CD4-positive, alpha-beta T cell treated with Interleukin-15 for 4 hours (primary cell): ENCODE measurements at places on chromosomes 4 and X.

- DNase-seq, result no peak
These were observed 60.2 kb downstream of the CHRNA9 start for GRCh38 chr4:40395166-40395900.

DNA sequence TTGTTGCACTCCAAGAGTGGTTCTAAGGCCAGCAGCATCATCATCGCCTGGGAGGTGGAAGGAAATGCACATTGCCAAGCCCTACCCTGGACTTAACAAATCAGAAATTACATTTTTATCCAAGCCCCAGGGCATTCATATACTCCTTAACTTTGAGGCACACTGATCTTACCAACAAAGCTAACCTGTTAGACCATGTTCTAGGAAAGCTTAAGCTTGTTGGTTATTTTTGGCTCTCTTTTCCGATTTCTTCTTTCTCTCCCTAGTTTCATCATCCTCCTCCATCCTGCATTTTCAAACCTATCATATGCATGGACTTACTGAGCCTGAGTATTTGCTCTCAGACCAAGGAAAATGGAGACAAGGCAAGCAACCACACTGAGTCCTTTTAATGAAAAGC, 133.4 kb downstream of the OPHN1 start:
- DNase-seq, result no peak

GRCh38 chr4:3215733-3216132, 33.2 kb upstream of the MSANTD1 start:
- DNase-seq, result no peak

- DNase-seq, result no peak
These were observed 110.3 kb upstream of the ZXDB start for GRCh38 chrX:57481514-57481913.

- peak; percentile 49 for DNase-seq
These were observed 17.5 kb downstream of the STX18 start for GRCh38 chr4:4524364-4524763.

DNA sequence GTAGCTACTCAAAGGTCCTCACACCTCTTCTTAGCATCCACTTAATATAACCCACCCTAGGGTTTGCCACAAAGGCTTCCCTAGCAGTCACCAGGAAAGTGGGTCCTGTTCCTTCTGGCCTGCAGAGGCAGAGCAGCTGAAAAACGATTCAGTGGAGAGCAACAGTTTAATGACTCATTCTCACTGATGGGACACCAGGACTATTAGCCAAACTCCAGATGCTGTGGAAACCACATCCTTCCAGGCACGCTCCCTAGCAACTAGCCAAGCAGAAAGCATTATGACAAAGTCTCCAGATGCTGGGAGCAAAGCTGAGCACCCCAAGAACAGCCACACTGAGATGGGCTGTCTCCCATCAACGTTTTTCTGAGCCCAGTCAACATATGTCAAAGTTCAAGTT, 30.3 kb upstream of the UTP14A start:
- no peak for DNase-seq

DNA sequence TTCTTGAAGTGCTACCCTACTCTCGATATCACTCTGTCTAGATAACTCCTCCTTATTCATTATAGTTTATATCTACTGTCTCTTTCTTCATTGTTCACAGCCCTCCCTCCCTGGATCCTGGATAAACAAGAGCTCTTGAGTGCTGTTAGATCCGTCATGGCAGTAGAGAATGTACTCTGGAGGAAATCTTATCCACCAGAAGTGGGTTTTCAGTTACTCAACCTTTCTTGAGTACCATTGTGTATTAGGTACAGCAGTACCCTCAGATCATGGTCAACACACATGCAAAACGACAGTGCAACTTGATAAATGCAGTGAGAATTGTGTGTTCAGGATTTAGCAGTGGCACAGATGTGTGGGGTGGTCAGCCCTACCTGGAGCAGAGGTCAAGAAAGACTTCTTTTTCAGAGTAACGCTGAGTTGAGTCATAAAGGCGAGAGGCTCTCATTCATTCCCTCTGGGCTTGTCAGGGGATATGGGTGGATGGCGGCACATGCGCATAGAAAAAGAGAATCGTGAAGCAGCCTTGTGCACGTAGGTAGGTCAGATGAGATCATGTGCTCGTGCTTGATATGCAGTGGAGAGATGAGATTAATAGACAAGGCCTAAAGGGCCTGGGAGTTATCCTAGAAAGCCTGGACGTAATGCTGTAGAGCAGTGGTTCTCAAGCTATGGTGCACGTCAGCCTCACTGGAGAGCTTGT, 89.5 kb downstream of the SNX25 start:
- no peak for DNase-seq

DNA sequence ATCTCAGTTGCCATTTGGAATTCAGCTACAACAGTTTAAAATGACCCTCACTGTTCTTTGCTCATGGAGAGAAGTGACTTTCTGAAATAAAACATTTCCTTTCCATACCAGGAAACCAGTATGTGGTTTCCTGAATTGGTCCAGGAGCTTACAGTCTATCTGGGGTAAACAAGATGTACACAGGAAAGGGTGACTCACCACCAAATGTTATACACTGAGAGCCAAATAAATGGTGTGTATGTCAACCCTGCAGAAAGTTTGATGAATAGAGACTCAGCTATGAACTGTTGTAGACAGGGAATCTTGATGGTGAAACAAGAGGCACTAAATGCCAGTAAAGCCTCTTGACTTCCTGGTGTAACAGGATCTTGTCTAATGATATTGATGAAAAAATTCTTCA, 100.4 kb downstream of the HS6ST2 start:
- no peak for DNase-seq

DNA sequence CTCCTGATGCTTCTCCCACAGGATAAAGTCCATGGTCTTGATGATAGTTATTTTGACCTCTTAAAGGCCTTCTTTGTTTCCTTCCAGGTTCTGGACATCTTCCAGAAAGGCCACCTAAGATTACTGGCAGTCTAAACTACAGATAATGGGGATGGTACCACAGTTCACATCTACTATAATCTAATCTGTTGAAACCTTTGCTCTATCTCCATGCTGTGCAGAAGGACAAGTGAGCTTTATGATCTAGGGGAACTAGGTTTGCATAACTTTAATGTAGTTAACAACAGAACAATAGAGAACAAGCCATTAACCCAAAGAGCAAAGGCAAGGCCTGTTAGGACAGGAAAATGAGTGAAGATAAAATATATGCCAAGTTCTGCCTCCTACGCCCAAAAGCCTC, 103.9 kb upstream of the KLHL13 start:
- no peak for DNase-seq

- DNase-seq, result no peak
These were observed 91.6 kb downstream of the SHROOM3 start for GRCh38 chr4:76526585-76526990.

DNA sequence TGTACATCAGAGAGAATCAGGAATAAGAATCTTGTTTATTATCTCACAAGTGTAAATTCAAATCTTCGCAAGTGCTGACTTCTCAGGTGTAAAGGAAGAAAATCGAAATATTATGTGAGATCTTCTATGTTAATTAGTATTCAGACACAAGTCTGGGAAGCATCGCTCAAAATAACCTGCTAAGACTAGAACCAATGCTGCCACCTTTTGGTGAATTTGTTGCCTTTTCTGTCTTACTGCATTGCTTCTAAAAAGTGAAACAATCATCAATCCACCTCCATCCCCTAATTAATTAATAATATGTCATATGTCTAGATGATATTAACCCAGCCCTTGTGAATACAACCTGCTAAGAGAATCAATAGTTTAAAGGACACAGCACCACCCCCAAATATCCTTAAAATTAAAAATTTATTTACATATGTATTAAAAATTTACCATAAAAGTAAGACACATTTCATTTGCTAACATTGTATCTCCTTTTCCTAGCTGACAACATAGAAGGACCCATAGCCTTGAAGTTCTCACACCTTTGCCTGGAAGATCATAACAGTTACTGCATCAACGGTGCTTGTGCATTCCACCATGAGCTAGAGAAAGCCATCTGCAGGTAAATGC, 3.5 kb downstream of the EPGN start:
- peak; percentile 24 for DNase-seq

- DNase-seq, result no peak
These were observed 222.0 kb downstream of the SPRY1 start for GRCh38 chr4:123618606-123619005.

DNA sequence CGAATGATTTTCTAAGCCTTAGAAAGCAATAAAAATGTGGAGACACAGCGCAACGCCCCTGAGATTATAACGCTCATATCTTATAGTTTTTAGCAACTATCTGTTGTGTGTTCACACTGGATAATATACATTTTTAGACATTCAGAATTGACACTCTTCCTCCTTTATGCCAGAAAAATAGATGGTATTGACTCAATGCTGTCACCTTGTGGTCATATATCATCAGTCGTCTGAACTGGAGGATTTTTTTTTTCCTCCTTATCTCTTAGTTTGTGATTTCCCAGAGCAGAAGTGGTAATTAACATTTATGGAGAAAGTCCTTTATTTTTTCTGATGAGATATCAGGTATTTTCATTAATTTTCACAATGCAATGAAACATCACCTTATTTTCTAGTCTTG, 759.6 kb downstream of the RAB28 start:
- no peak for DNase-seq

- DNase-seq, result no peak
These were observed 130.8 kb downstream of the ENOX2 start for GRCh38 chrX:130772105-130772775.

- no peak for DNase-seq
These were observed 17.0 kb downstream of the ZNF280C start for GRCh38 chrX:130251671-130252070.

- DNase-seq, result no peak
These were observed 2.6 kb downstream of the MCUB start for GRCh38 chr4:109562457-109563239.

DNA sequence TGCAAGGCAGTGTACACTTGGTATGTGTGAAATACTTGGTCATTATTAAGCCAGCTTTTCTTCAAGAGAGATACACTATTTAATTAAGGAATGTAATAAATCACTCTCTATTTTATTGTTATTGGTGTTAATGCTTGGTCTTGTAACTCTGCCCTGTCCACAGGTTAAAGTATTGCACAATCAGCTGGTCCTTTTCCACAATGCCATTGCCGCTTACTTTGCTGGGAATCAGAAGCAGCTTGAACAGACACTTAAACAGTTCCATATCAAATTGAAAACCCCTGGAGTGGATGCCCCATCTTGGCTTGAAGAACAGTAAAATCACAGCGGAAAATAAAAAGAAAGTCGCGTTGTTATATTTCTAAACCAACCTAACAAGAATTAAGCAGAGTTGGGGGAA, 26.2 kb upstream of the FHDC1 start:
- no peak for DNase-seq

- no peak for DNase-seq
These were observed 168.7 kb upstream of the HAND2 start for GRCh38 chr4:173698557-173699262.

DNA sequence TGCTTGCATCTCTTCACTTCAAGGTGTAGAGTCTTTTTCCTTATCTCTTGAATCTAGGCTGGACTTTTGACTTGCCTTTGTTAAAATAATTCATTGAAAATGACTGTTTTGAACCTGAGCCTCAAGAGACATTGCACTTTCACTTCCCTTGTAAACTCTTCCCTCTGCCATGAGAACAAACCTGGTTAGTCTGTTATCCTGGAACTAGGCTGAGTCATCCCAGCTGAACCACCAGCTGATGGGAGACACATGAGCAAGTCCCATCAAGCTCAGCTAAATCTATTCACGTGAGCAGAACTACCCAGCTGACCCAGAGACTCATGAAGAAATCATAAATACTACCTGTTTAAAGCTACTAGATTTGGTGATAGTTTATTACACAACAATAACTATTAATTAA, 202.3 kb upstream of the CENPE start:
- no peak for DNase-seq

GRCh38 chr4:17194586-17194985, 296.1 kb upstream of the LDB2 start:
- no peak for DNase-seq

DNA sequence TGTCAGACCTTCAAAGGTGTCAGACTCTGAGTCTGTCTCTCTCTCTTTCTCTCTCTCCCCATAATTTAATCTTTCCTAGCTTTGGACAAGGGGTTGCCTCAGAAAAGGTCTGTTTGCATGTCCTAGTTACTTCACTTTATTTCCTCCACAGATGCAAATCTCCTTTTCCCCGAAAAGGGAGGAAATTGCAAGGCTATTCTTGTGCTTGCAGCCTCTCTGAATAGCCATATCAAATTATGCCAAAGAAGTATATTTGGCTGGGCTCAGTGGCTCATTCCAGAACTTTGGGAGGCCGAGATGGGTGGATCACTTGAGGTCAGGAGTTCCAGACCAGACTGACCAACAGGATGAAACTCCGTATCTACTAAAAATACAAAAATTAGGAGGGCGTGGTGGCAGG, 145.6 kb upstream of the GATB start:
- DNase-seq, result no peak

DNA sequence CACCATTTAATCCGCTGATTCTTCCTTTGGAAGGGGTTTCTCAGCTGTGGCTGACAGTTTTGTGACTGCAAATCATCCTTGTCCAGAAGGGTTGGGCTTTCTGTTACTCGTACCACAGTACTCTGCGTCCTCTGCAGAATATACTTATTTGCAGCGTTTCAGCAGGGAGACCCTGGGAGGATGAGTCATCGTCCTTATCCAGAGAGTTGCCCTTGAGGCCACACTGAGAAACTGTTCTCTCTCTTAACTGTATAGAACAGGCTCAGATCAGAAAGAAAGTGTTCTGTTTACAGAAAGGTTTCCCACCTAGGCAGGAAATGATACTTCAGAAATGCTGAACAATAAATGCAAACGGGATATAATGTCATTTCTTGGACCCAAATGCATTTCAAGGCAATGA, 47.8 kb upstream of the DDX53 start:
- DNase-seq, result no peak

DNA sequence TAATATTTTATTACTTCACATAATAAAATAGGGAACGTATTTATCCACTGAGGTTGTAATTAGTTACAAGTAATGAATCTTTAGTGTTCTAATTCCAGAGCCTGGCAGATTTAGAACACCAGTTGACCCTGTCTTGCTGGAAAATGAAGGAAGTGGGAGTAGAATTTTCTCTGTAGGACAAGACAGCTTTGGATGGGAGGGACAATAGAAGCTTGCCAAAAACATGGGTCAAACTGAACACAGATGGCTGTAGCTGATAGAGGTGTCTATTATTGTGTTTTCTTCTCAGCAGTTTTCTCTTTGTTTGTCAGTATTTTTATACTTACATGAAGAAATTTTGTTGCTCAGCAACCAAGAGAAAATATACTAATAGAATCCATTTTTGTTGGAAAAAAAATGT, 20.2 kb downstream of the FAT4 start:
- no peak for DNase-seq

DNA sequence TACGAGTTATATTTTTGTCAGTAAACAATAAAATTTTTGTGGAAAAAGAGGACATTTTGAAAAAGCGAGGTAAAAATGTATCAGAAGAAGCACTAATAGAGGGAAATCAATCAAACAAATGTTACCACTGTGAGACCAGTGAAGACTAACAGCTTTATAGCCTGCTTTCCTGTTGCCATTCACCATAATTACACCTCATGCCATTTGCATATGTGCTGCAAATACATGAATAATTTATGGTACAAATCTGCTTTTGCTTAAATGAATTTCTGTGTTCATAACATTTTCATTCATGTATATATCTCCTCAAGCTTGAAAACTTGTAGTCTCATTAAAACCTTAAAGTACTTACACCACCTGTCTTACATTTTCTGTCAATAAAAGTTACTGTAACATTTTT, 830.8 kb downstream of the ADGRL3 start:
- DNase-seq, result no peak

- no peak for DNase-seq
These were observed 1840.3 kb upstream of the PCDH7 start for GRCh38 chr4:28879900-28880299.

- DNase-seq, result no peak
These were observed 16.5 kb upstream of the FGFR3 start for GRCh38 chr4:1776521-1777161.
